AG04449 (cell line): ENCODE measurements at places on chromosomes 3 and 15.

DNA sequence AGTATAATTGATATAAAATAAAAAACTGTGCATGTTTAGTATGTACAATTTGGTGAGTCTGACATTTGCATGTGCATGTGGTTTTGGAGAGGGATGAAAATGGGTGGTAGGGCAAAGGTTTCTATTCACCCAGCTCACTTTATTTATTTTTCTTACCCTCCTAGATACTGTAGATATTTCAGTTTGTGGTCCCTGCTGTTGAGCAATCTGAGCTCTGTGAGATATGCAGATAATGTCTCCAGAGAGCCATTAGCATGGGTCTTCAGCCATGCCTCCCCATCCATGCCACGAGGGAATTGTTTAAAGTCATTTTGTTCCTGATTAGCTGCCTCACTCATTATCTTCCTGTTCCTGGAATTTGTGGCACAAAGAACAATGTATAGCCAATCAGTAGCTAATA, 44.4 kb upstream of the B3GALNT1 start:
- no peak for DNase-seq

DNA sequence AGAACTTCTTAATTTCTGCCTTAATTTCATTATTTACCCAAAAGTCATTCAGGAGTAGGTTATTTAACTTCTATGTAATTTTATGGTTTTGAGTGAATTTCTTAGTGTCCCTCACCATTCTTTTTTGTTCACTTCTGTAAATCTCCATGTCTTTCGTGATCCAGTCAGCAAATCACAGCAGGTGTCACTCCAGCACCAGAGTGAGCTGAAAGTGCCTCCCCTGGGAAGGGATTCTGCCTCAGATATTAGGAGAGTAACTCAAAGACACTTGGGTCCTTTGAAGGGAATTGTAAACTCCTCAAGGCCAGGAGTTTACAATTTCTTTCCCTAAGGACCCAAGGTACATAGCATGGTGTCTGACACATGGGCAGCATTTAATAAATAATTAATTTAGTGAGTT, 207.6 kb upstream of the AZI2 start:
- DNase-seq = no peak

GRCh38 chr15:48435321-48435720, 104.1 kb downstream of the DUT start:
- no peak for DNase-seq

DNA sequence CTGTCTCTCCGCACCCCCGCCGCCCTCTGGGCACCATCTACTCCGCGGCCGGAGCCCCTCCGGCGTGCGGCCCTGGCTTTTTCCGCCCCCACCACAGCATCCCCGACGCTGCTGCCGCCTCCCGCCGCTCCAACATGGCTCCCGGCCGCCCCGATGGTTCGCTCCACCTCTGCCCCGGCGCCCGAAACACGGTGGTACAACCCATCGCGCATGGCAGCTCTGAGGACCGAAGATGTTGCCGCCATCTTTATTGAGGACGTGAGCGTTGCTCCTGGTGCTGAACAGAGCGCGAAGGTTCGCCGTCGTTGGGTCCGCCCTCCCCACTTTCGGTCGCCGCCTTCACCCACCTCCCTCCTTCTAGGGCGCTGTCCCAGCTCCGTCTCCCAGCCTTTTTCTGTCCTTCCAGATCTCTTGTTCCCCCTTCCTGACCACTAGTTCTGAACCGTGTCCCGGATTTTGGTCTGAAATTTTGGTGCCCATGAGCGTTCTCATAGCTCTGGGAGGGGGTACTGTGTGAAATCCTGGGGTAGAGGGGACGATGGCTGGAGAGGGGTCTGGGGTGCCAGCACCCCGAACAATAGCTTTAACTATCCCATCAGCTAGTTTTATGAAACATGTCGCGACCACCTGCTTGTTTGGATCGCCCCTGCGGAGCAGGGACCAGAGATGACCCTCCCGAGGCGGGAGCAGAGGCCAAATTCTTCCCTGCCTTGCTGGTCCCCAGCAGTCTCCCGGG, at the start of gene CELSR3:
Gene CELSR3, minus strand, starts transcription at position 134 of the 736 bp plus-strand sequence. CDS start 252 bp downstream, outside the sequence.
- DNase-seq = peak; percentile 36

DNA sequence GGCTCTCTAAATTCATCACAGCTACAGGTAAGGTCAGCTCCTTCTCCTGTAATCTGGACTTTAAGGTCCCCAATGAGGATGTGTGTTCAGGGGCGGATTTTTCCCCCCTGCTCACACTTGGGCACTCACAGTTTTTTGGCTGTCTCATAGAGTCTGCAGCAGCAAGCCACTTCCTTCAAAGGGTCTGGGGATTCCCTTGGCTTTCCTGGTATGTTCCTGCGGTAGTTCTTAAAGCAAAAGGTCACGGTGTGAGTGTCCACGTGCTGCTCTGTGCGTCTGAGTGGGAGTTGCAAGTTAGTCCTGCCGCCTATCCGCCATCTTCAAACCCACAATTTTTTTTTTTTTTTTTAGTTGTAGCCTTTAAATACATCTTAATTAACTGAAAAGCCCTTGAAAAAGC, 15.4 kb upstream of the CFAP20DC start:
- DNase-seq = no peak

DNA sequence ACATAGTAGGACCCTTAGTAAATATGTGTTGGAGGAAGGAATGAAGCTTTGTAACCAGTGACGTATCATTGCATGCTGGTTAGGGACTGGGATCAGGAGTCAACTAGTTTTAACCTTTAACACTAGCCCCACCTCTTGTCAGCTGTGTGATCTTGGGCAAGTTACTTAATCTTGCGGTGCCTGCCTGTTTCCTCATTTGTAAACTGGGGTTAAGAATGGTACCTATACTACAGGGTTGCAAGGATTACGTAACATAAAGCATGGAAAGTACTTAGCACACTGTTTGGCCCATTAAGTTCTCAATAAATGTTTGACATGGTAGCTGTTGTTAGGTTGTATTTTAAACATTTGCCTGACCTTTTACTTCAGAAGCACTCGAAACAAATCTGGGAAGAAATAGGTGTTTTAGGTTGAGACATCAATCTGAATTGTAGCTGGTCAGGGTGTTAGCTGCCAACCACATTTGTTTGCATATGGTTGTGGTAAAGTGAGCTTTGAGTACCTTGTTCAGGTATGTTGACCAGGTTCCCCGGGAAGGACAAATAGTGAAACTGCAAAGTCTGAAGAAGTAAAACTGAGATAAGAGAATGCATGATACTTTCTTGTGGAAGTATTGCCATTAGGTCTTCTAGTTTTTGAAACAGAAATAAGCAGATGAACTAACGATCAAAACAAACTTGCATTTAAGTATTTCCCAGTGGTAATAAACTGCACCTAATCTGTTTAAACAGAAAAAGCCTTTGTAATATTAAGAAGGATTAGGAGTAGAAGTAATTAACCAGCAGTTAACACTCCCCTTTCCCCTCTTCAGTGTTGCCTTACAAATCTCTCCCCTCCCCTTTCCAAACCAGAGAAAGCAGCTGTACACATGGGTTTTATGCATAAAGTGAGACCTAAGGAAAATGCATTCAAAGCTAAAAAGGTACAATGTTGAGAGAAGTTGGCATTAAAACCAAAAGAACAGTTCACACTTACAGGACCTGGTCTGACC, 25.8 kb upstream of the SCAANT1 start:
- DNase-seq = no peak

DNA sequence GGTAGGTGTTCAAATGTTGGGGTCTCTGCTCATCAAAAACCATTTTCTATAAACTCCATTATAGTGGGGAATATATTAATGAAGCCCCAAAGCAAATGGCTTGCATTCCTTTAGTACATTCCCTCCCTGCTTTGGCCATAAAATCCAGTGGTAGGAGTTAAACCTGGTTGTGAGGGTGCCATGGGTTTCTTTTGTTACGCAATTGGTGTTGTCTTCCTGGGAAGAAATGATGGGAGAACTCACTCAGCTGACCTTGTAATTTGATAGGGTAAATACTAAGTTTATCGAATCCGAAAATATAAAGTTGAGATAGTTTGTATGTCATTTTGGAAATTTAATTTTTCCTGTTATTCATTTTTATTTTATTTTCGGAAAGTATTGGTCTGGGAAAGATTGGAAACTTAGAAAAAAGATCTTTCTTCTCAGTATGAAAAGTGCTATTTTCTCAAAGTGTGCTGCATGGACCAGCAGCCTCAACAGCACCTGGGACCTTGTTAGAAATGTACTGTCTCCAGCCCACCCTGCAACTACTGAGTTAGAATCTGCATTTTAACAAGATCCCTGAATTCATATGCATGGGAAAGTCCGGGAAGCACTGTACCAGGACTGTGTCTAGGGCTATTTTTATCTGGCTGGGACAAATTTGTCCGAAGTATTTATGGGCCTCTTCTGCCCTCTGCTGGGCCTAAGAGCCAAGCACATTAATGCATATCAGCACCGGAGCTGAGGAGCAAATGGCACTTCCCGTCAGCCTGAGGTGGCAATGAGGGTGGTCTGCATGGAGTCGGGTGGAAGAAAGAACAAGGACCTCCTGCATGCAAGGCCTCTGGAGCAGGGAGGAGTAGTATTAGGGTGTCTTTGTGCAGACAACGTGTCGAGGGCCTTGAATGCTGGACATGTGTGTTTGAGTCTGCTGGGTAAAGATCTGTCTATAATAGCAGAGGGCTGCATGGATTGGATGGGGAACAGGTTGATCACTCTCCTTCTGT, 54.7 kb downstream of the FAM81A start:
- DNase-seq = peak; percentile 7

DNA sequence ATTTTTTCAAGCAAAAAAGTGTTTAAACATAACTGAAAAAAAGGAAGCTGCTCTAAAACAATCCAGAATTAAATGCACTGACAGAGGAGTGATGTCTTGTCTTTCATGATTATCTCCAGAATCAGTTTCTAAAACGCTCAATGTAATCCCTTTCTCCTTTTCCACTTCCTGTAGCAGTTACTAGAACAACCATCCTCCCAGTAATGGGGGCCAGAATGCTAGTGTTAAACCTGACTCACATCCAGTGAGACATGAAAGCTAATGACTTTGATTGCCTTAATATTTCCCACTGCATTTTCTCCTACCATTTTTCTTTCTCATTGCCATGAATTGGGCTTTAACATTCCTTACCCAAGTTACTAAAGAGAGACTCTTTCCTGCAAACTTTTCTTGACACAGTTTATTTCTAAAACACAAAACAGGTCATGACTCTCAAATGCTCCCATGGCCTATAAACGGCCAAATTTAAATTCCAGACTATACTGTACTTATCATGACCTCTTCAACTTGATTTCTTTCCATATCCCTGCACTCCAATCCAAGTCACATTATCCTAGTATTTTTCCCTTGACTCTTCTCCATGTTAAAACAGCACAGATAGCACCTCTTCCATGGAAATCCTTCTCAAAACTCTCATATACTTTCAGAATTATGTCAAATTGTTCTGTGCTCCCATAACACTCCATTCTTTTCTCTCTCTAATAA, 341.4 kb downstream of the NAALADL2 start:
- DNase-seq = no peak

DNA sequence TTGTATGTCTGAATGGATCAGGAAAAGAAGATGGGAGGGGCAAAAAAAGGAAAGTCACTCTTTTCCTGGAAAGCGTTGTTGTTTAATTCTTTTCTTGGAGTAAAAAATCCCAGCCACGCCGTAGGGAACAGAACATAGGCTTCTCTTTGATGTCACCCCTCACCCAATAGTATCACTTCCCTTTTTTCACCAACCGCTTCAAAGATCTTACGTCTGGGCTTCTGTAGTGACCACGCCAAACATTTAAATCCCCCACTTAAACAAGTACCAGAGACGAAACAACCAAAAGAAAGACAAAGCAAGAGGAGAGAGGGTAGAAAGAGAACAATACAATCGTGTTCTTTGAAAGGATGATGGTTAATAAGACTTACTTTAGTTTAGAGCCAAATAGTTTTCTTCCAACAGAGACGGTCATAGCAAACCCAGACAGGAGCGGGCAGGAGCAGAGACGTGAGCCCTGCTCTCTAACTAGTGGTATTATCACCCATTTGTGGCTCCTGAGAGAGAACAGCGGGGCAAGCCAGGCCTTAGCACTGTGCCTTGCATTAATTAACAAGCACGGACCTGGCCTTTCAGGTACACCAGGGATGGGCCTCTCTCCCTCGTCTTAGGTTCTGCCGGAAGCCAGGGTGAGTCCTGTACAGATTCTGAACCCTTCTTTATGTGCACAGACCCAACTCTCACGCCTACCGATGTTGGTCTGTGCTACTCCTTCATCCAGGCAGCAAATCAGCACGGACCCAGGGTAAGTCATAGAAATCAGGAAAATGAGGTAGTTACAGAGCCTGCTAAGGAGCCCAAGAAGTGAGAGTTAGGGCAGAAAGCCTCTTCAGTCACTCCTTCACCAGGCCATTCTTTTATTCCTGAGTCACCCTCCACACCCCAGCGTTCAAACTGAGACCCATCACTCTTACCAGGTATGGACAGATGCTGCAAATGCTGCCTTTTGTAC, 28.2 kb upstream of the BCL6 start:
- no peak for DNase-seq

- DNase-seq = no peak
Observed at GRCh38 chr15:79209116-79209515, 73.4 kb upstream of the ANKRD34C start.

- DNase-seq = no peak
Observed at GRCh38 chr3:24363242-24363641, 131.4 kb downstream of the THRB start.

DNA sequence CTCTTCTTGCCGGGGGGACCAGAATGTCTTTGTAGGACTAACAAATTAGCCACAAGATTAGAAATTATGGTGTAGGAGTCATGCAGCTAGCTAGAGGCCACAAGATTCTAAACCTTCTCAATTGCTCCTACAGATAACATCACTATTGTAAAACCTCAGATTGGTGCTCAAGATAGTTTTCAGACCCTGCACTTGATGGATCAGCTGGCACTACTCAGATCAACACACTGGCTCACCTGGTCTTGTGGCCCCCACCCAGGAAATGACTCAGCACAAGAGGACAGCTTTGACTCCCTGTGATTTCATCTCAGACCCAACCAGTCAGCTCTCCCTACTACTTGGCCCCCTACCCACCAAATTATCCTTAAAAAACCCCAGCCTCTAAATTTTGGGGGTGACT, 124.1 kb upstream of the RASGRP1 start:
- DNase-seq = no peak

DNA sequence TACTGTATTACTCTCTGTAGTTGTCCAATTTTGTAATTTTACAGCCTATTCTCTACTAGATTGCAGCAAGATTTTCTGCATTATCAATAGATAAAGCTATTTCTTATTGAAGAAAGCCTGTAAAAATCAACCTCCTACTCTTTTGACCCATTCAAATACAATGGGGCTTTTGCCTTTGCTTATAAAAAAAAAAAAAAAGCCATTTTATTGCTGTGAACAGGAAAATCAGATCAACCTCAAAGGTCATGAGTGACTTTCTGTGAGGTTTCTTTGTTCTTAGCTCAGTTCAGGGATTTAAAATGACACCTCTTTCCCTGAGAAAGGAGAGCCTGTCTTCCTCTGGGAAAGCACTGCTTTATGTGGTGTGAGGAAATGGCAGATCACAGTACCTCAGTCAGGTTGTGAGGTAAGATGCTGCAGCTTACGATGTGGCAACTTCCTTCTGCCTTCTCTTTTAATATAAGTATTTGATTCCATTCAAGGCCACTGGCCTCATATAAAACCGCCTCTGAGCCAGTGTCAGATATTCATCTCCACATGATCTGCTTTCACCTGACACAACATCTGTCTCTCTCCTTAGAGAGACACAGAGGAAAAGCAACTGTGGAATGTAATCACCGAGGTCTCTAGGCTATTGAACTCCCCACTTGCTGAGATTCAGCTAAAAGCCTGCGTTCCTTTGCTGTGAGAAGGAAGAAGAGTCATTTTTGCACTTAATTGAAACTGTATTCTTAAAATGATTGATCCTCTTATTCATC, 161.5 kb upstream of the MB21D2 start:
- no peak for DNase-seq

GRCh38 chr15:68700455-68701123, 120.1 kb downstream of the ANP32A start:
- no peak for DNase-seq

- DNase-seq = peak; percentile 72
Observed at GRCh38 chr3:146550743-146551510, 6.5 kb upstream of the PLSCR1 start.
